Left hindlimb (tissue), 1 donor: ENCODE measurements at places on chromosomes 6 and 20.
A peak's percentile ranks its signal among the peaks of the same experiment; 100 is the strongest.

GRCh38 chr6:151716526-151716932 lies 91.0 kb upstream of the ESR1 start:
- no peak for DNase-seq

DNA sequence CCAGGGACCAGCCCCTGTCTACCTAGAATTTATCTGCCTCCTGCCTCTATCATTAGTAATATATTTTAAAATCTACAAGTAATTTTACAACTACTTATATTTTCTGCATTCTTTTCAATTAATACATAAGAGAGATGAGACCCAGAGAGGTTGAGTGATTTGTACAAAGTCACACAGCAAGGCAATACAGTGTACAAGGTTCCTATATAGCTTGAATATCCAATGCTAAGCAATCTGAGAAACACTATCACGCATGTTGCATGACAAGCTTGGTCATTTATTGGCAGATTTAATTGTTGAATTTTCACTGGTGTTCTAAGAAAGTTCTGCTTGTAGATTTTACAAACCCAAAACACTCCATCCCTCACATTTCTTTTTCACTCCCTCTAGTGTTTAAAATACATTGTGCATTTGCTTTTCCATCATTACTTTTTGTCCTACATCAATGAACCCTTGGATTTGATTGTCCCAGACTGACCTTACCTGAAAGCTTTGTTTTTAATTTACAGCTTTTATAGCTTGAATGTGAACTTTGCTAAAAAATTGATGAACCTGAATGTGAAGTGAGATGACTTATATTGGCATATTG lies 520.9 kb upstream of the CITED2 start:
- no peak for DNase-seq

GRCh38 chr20:25194333-25194972 lies 1.1 kb upstream of the ENTPD6 start:
- DNase-seq, result no peak

DNA sequence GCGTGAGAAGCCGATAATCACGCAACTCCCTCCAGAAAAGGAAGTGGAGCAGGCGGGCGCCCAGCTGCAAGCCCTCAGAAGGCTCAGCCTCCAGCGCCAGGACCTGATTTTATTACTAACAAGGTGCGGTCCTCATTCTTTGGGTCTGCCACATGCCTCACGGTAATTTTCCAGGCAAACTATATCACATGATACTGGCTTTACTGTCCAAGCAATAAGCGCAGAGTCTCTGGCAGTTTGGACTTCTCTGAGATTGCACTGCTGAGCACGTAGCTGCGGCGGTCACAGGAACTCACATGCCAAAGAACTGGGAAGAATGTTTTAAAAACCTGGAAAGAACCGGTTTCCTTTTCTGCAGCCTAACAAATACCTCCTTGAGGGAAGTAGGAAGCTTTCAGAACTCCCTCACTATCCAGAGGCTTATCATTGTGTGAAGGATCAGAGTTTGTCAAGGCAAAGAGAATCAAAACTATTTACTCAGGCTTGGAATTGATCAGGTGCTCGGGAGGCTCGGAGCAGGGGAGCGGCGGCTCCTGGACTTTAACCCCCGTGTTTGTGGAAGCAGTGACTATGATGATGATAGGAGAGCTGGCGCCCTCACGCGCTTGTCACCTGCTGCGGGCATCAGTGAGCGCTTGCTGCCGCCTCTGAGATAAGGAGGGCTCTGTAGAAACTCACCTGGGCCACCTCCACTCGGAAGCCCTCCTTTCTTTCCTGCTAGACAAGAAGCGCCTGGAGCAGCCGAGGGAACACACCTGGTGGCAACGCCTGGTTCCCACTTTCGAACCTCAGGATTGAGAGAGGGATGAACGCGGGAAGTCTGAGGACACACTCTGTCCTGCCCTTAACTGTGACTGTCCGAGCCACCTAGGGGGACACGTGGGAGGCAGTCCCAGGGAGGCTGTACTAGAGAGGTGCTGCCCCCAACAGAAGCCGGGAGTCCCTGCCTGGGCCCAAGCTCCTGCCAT lies 27.2 kb upstream of the SYNJ2 start:
- DNase-seq, result peak; percentile 48

- DNase-seq, result no peak
Observed at GRCh38 chr20:13744352-13744751, 40.4 kb downstream of the ESF1 start.

DNA sequence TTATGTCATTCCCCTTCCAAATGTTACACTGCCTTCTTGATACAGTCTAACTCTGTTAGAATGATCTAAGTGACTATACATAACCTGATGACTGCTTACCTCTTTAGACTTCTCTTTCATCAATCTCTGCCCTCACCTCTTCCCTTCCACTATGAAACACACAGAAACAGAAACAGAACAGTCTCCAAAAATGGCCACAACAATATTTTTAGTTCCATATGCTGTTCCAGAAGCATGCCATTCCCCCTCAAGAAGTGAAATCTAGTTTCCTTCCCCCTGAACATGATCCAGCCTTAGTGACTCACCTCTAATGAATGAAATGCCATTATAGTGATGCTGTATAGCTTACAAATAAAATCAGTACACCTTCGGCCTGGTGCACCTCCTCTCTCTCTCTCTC lies 229.3 kb upstream of the TENT5A start:
- DNase-seq, result no peak

DNA sequence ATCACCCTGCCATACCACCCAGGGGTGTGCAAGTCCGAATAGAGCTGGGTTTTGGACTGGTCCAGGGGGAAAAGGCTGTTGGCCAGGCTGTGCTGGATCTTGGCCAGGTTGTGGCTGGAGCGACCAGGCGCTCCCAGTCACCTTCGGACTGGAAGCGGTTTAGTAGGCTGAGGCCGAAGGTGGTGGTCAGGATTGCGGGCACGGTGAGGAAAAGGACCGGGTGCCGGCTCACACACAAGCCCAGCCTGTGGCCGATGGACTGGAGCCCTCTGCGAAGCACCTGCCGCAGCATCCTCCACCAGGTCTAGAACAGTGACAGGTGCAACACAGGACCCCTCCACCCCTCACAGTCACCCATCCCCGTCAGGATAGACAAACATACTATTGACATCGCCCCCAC lies 590.6 kb upstream of the PTCHD4 start:
- DNase-seq, result no peak

GRCh38 chr20:52439375-52439774 lies 247.8 kb upstream of the ZFP64 start:
- DNase-seq, result no peak

GRCh38 chr6:129251669-129252376 lies 368.9 kb downstream of the LAMA2 start:
- peak; percentile 35 for DNase-seq

- DNase-seq, result no peak
Observed at GRCh38 chr6:40998661-40999060, 40.4 kb downstream of the UNC5CL start.

DNA sequence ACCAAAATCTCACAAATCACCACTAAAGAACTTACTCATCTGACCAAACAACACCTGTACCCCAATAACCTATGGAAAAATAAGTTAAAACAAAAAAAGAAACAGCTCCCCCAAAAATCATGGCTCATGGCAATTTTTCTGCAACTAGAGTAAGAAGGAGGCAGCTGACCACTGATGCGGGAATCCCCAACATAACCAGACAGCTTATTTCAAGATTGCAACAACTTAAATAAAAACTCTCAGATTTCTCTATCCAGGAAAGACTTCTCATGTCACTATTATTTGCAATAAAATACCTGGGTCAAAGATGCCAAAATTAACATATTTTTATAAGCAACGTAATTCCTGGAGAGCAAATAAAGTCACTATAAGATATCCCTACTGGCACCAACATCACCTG lies 128.1 kb upstream of the LY86 start:
- no peak for DNase-seq

- no peak for DNase-seq
Observed at GRCh38 chr6:7811441-7811840, 85.5 kb downstream of the BMP6 start.

DNA sequence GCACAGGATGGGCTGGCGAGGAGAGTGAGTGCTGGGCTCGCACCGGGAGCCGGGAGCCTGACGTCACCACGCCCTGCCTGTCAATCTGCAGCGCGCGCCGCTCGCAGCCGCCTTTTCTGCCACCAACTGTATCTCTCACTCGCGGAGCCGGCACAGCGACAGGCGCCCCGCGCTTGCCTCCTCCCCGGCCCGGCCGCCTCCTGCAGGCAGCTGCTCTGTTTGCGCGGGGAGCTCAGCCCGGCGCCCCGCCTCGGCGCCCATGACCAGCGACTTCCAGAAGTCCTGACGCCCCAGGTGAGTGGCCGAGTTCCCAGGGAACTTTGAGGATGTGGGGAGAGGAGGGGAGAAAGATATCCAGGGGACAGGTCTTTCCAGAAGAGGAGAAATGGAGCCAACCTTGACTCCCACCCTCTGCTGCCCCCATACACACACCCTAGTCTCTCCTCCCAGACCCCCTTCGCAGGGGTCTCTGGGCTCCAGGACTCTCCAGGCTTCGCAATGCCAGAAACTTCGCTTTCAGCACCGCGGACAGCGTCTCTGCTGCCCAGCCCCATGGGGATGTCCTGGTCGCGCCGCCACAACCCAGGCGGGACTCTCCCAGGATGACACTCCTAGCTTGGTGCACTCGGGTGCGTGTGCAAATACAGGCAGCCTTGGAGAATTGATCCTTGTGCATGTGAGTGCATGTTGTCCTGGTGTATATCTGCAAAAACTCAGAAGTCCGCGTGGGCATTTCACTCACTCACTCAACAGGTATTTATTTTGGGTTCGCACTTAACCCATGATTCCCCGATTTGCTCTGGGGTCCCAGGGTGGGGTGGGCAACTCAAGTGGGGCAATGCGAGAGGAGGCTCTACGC lies at the start of gene GPR6:
TSS of gene GPR6 (plus strand) at position 138 of the 859 bp plus-strand sequence. CDS start 802 bp downstream, outside the sequence.
- peak; percentile 63 for DNase-seq

- DNase-seq, result no peak
Observed at GRCh38 chr6:30214657-30214982, 1.4 kb upstream of the TRIM26 start.

GRCh38 chr20:10539818-10540553 lies 104.9 kb downstream of the SLX4IP start:
- DNase-seq, result no peak

- no peak for DNase-seq
Observed at GRCh38 chr6:43469947-43470346, 7.4 kb upstream of the TJAP1 start.

- DNase-seq, result no peak
Observed at GRCh38 chr20:56229812-56230211, 18.7 kb upstream of the MC3R start.

DNA sequence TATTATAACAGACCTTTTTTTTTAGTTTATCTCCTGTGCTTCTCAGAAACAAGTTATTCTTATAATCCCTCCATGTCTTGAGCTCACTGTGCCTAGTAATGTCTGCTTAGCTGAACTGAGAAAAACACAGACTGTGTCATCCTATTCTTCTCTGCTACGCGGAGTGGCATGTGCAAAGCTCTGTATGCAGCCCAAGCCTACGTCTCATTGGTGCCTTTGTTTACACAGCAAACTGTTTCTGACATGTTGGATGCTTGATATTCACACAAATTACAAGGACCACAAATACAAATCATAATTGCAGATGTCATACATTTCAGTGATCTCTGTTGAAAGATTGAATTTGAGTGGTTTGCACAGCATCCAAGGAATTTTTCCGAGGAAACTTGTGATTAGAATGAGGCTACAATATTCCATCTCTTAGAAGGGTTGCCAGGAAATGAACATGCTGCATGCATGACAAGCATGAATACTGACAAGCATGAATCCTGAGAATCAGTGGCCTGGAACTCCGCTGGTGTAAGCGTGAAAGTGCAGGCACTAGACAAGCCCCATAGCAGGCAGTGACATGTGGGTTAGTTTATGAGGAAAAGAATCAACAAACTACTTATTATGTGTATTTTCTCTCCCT lies 128.4 kb upstream of the SGK1 start:
- DNase-seq, result no peak

GRCh38 chr6:26545627-26546026 lies 7.5 kb downstream of the HMGN4 start:
- DNase-seq, result no peak
